A673 (cell line): ENCODE measurements at places on chromosomes 4 and X. TPM values are rescaled to one million over a fixed set of nuclear protein-coding genes. Genes with fewer than 3 reads are reported as not detected.

Gene PDLIM3
- total RNA-seq: 0.66 TPM in 1 of 2 replicates, not detected in the other

DNA sequence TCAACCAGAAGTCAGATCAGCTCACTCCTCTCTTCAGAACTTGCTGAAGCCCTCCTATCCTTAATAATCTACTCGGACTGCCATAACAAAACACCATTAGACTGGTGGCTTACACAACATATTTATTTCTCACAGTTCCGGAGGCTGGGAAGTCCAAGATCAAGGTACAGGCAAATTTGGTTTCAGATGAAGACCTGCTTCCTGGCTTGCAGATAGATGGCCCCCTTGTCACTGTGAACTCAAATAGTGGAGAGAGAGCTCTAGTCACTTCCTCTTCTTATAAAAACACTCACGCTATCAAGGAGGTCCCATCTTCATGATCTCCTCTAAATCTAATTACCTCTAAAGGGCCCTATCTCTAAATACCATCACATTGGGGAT lies 125.1 kb downstream of the CAMK2D start:
- H3K27ac ChIP-seq: no peak overlapping the region
- H3K4me3 ChIP-seq: no peak overlapping the region
- H3K36me3 ChIP-seq: no peaks in the 10 kb centered on the region

DNA sequence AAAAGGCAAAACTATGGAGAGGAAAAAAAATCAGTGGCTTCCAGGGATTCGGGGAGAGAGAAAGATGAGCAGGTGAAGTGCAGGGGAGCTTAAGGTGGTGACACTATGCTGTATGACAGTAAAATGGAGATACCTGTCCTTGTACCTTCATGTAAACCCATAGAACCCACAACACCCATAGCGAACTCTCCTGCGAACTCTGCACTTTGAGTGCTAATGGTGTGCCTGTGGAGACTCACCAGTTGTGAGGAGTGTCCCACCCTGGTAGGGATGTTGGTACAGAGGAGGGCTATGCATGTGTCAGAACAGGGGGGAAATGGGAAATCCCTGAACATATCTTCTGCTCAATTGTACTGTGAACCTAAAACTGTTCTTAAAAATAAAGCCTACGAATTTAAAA lies 42.8 kb downstream of the HMX1 start:
- H3K4me3 ChIP-seq: no peak overlapping the region
- no peak for DNase-seq
- no peaks in the 10 kb centered on the region for H3K36me3 ChIP-seq
- no peak overlapping the region for H3K27ac ChIP-seq
- H3K27me3 ChIP-seq: peaks cover 8% of the 10 kb centered on the region
- H3K4me1 ChIP-seq: no peaks in the 10 kb centered on the region

- no peak overlapping the region for H3K27ac ChIP-seq
- no peaks in the 10 kb centered on the region for H3K36me3 ChIP-seq
- no peaks in the 10 kb centered on the region for H3K27me3 ChIP-seq
- no peaks in the 10 kb centered on the region for H3K4me1 ChIP-seq
- no peak overlapping the region for H3K4me3 ChIP-seq
Observed at GRCh38 chrX:140701480-140701879, 8.1 kb upstream of the LINC00632 start.

GRCh38 chrX:56066016-56066415 lies 166.1 kb upstream of the KLF8 start:
- no peak for DNase-seq
- H3K27ac ChIP-seq: no peak overlapping the region
